Stimulated activated CD8-positive, alpha-beta memory T cell treated with anti-CD3 and anti-CD28 coated beads, Interleukin-4, amount 100 ng/mL, for 1 hour (primary cell): ENCODE measurements at places on chromosomes 5 and 9.

DNA sequence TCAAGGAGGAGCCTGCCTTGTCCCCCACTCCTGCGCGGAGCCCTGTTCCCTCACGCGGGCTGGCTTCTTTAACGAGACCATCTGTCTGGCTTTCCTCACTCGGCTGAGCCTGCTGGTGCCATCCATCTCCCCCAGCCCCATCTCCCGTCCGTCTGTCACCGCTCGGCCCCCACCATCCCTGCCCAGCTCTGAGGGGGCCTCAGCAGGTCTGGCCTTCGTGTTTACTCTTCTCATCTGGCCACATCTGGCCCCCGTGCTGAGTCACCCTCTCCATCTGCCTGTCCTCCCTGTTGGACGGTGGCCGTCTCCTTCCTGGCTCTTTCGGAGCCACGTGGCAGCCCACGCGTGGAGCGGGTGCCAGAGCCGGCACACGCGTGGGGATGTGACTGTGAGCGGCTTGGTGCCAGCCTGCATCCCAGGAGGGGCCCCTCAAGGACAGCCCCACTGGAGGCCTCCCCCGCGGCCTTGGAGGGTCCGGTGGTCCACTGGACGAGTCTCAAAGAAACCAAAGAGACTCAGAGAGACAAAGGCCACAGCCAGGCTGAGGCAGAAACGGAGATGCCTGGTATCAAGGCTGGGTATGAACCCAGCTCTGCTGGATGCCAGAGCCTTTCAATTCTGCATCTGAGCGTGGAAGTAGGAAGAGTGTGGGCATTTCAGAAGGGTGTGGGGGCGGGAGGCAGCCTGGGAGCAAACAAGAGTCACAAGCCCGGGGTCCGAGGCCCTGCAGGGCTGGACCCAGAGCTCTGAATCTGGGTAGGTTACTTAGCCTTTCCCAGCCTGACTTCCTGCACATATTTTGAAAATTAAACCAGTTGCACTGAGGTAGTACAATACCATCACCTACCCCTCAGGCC lies 76.7 kb upstream of the UNC5A start:
- DNase-seq, result no peak

DNA sequence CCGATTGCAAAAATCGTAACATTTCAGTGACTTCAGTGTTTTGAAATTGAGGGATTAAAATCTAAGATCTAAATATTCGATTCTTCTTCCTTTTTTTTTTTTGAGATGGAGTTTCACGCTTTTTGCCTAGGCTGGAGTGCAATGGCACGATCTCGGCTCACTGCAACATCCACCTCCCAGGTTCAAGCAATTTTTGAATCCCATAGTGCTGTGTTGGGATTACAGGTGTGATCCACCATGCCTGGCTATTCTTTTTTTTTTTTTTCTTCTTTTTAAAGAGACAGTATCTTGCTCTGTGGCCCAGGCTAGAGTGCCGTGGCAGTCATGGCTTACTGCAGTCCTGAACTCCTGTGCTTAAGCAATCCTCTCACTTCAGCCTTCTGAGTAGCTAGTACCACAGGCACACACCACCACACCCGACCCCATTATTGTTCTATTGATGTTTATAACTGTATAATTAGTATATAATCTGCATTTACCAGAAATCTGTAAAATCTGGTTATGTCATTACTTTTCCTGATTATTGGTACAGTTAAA lies 42.7 kb downstream of the NSD1 start:
- no peak for DNase-seq

GRCh38 chr9:121393318-121393717 lies 23.3 kb upstream of the STOM start:
- DNase-seq, result no peak

DNA sequence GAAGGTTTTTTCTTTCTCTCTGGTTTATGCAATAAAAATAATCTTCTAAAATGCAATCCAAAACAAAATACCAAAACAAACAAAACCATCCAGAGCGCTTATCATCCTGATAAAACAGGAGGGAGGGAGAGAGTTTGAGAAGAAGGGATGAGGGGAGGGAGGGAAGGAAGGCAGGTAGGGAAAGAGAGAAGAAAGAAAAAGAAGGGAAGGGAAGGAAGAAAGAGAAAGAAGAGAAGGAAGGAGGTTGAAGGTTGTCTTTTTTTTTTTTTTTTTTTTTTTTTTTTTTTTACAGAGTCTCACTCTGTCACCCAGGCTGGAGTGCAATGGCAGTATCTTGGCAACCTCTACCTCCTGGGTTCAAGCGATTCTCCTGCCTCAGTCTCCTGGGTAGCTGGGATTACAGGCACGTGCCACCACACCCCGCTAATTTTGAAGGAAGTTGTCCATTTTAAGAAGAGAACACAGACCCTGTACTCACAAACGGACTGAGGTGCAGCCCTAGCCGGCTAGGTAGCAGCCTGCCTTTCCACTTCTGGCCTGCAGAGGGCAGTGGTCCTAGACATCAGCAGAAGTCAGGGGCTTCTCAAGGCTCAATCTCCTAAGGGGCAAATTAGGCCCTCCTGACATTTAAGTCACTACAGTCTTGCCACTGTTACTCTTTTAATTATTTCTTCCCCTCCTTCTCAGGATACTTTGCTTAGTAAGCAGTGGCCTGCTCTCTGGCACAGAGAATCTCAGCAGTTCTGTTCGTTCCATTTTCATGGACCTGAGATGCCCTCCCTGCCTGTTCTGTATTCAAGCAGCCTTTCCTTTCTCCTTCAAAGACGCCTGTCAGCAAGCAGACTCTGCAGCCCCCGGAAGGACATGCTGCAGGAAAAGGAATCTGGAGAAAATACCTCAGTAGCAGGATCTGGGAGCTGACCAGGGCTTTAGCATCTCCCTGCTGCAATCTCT lies 76.4 kb downstream of the EPB41L4B start:
- DNase-seq, result peak; percentile 34

- DNase-seq, result no peak
Measured at GRCh38 chr5:71899865-71900342, 180.8 kb downstream of the CARTPT start.

GRCh38 chr5:65391591-65391990 lies 90.1 kb downstream of the ADAMTS6 start:
- DNase-seq, result no peak

DNA sequence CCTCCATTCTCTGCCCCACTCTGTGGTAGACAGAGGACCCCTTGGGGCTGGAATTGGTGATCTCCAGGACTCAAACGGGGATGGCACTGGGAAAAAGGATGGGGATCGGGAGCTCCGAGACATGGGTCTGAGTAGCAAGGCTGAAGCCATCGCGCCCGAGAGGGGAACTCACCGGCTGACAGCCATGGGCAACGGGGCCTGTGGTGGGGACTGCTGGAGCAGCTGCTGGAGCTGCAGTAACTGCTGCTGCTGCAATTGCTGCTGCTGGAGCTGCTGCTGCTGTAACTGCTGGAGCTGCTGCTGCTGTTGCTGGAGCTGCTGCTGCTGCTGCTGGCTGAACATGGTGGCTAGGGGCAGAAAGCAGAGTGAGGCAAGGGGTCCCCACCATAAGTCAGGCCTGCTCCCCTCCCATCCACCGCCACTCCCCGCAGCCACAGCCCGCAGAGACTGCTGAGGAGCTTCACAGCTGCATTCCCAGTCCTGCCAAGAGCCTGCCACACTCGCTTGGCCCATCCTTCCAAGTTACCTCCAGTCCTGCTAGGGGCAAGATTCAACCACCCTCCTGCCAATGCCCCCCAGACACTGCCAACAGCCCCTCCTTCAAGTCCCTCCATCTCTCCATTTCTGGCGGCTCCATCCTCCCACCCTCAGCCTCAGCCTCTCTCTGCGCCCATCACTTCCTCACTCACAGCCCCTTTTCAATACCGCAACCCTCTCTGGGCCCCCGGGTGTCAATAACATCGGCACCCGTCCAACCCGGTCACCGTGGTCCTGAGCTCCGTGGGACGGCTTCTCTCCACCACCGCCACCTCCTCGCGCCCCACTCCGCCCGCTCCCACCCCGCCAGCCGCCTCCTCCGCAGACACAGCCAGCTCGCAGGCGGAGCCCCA lies 611 bp downstream of the CIZ1 start:
- no peak for DNase-seq

DNA sequence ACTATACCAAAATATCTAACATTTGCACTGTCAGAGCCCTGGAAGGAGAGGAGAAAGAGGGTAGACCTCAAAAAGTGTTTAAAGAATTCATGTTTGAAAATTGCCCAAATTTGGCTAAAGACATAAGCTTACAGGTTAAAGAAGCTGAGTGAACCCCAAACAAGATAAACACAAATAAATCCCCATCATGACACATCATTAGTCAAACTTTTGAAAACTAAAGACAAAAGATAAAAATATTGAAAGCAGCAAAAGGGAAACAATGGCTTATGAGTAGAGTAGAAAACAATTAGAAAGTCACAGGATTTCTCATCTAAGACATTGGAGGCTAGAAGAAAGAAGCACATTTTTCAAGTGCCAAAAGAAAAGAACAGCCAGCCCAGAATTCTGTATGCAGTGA lies 6.1 kb upstream of the UBLCP1 start:
- DNase-seq, result no peak

DNA sequence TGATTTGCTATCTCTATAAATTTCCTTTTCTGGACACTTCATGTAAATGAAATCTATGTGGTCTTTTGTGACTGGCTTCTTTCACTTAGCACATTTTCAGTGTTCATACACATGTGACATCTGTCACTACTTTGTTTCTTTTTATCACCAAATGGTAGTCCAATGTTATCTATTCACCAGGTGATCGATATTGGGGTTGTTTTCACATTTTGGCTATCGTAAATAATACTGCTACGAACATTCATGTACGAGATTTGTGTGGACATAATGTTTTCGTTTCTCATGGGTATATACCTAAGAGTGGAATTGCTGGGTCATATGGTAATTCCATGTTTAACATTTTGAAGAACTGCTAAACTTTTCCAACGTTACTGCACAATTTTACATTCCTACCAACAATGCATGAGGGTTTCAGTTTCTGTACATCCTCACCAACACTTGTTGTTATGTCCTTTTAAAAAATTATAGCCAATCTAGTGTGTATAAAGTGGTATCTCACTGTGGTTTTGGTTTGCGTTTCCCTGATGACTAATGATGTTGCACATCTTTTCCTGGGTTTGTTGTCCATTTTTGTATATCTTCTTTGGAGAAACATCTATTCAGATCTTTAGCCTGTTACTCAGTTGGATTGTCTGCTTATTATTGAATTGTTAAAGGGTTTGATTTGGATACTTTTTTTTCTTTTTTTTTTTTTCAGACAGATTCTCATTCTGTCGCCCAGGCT lies 263.0 kb downstream of the PDZD2 start:
- DNase-seq, result no peak

GRCh38 chr5:174318578-174318977 lies 273.1 kb downstream of the NSG2 start:
- no peak for DNase-seq

DNA sequence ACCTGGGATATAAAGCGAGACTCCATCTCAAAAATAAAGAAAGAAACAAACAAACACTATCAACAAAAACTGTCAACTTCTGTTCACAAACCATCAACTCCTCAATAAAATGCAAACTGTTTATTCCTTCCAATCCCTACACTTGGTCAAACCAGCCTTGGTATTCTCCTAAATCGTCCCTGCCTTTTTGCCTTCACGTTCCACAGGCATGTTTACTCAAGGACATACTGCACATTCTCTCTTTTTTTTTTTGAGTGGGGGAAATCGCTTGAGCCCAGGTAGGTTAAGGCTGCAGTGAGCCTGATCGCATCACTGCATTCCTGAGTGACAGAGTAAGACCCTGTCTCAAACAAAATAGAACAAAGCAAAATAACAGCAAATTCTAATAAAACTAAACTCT lies 13.0 kb downstream of the UBAP2 start:
- no peak for DNase-seq

- DNase-seq, result no peak
Measured at GRCh38 chr5:42767491-42768105, 11.0 kb downstream of the CCDC152 start.

GRCh38 chr9:18314316-18314715 lies 159.6 kb upstream of the ADAMTSL1 start:
- DNase-seq, result no peak

GRCh38 chr5:80590766-80591165 lies 20.7 kb upstream of the ANKRD34B start:
- DNase-seq, result no peak

DNA sequence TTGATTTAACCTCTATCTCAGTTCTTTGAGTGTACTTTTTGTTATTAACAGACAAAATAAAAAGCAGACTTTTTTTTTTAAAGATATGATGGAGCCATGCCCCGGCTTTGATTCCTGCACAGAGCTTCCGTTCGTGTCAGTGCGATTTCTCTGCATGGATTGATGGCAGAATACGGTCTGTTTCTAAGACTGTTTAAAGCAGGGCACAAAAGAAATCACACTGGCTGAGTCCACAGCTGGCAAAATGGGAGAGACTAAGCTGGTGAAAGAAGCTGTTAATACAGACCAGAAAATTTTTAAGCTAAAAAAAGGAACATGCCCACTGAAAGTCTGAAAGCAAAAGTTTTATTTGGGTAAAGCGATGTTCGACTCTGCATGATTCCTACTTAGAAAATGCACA lies 501.4 kb upstream of the WWC1 start:
- no peak for DNase-seq

DNA sequence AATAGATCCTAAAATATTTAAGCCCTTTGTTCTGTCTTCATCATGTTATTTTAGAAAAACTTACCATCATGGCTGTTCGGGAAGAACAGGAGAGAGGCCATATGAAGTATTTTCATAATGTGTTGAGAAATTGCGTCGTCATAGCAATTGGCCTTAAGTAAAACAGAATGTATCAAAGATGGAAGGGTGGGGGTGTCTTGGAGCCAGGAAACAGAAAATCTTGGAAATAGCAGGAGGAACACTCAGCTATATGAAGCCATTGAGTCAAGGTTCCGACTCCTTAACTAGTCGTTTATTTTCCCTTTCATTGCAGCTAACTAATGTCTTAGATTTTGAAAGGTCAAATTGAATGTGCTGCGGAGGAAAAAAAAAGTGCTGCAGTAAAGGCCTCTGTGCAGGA lies 1.3 kb downstream of the SPTAN1 start:
- no peak for DNase-seq

- DNase-seq, result no peak
Measured at GRCh38 chr5:112381521-112381920, 37.6 kb downstream of the EPB41L4A start.

DNA sequence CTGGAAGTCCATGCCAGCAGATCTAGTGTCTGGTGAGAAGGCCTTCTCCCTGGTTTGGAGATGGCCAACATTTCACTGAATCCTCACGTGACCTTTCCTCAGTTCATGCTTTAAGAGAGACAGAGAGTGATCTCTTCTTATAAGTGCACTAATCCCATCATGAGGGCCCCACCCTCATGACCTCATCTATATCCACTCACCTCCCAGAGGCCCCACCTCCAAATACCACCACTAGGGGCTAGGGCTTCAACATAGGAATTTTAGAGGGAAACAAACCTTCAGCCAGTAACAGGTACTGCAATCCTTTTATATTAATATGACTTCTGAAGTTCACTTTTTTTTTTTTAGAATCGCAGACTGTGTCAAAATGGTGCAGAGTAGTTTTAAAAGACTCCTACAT lies 496.9 kb upstream of the ADAMTS16 start:
- DNase-seq, result no peak
